ENCODE measurements at places on chromosomes 1 and 21. TPM values are rescaled to one million over a fixed set of nuclear protein-coding genes. Genes with fewer than 3 reads are reported as not detected.

GRCh38 chr1:170134521-170134920 lies 11.2 kb upstream of the NTMT2 start:
- no peak for DNase-seq

GRCh38 chr1:202434059-202434458 lies 85.6 kb downstream of the PPP1R12B start:
- no peak for DNase-seq

LRRC53 gene
- not detected for total RNA-seq

DNA sequence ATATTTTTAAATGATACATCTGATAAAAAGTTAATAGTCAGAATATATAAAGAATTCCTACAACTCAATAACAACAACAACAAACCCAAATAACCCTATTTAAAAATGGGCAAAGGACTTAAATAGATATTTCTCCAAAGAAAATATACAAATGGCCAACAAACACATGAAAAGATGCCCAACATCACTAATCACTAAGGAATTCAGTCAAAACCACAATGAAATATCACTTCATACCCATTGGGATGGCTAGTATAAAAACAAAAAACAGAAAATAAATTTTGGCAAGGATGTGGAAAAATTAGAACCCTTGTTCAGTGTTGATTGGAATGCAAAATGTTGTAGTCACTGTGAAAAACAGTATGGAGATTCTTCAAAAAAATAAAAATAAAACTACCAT lies 184.8 kb upstream of the RAB4A start:
- DNase-seq: no peak

DNA sequence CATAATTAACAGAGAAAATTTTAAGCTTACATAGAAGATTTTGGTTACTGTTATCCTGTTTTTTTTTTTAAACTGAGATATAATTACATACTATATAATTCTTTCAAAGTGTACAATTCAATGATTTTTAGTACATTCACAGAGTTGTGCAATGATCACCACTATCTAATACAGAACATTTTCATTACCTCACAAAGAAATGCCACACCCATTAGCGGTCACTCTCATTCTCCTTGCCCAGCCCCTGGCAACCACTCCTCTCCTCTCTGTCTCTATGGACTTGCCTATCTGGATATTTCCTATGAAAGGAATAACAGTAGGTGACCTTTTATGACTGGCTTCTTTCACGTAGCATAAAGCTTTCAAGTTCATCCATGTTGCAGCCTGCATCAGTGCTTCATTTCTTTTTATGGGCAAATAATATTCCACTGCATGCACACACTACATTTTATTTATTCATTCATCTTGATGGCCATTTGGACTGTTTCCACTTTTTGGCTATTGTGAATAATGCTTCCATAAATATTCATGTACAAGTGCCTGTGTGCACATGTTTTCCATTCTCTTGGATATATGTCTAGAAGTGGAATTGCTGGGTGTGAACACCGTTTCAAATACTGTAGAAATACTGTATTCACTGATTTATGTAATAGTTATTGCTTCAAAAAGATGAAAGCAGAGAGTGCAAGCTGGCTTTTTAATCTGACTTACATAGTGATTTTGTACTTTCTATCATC lies 26.5 kb downstream of the TAF5L start:
- DNase-seq: no peak

- DNase-seq: no peak
These were observed 104.0 kb downstream of the NIBAN1 start for GRCh38 chr1:184870319-184870718.

GRCh38 chr1:235923466-235924021 lies 56.8 kb upstream of the LYST start:
- no peak for DNase-seq

DNA sequence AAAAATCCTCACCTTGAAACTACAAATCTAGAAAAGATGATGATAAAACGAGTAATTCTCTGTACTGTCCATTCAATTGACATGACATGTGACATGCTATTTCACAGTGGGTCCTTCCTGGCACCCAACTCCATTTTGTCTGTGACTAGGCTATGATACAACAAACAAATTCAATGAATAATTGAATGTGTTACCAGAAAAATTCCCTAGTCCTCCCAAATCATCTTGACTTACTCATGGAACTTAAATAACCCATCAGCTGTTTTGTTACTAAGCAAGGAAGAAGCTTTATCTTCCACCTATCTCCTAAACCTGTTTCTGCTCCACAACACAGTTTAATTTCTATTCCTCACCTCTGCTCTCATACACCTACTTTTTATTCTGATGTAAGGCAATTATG lies 30.4 kb downstream of the B3GALNT2 start:
- DNase-seq: no peak

DNA sequence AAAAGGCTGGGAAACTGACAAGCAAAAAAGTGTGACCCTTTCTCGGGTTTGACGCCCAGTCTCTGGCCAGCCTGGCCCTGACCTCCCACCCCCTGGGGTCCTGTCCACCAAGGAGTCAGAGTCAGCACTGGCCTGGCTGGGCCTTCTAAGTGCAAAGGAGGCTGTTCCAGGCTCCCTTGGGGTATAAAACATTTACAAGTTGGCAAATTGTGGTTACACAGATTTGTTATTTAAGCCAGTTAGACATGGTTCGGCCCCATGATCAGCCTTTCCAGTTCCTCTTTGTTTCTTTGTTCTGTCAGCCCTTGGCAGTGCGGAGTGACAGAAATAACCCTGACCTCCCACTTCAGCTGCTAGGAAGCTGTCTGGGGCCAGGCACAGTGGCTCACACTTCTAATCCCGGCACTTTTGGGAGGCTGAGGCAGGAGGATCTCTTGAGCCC lies 161.6 kb upstream of the RAB4A start:
- no peak for DNase-seq

GRCh38 chr1:183953031-183953430 lies 84.5 kb downstream of the COLGALT2 start:
- DNase-seq: no peak

DNA sequence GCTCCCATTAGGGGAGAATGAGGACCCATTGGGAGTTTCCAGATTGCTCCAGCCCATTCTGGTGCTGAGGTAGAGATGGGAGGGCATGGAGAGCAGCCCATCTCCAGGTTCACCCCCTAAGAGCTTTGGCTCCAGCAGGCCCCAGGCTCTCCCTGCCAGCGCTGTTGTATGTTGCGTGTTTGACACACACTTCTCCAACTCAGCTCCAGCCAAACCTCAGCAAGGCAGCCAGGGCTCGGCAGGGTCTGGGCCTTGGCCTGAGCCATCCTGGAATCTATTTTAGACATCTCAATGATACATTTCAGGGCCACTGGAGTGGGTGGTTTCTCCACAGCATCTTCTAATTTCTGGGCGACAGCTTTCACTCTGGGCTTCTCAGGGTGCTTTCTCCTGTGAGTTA lies 117.0 kb downstream of the NAV1 start:
- DNase-seq: no peak

GRCh38 chr1:230277201-230278025 lies 148.7 kb downstream of the PGBD5 start:
- DNase-seq: no peak

- no peak for DNase-seq
These were observed 2.6 kb upstream of the NECTIN4 start for GRCh38 chr1:161091796-161092507.

DNA sequence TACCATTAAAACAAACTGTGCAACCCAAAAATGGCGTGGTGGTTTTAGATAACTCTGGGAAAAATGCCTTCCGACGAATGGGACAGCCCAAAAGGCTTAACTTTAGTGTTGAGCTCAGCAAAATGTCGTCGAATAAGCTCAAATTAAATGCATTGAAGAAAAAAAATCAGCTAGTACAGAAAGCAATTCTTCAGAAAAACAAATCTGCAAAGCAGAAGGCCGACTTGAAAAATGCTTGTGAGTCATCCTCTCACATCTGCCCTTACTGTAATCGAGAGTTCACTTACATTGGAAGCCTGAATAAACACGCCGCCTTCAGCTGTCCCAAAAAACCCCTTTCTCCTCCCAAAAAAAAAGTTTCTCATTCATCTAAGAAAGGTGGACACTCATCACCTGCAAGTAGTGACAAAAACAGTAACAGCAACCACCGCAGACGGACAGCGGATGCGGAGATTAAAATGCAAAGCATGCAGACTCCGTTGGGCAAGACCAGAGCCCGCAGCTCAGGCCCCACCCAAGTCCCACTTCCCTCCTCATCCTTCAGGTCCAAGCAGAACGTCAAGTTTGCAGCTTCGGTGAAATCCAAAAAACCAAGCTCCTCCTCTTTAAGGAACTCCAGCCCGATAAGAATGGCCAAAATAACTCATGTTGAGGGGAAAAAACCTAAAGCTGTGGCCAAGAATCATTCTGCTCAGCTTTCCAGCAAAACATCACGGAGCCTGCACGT lies 82.1 kb downstream of the PRDM2 start:
- no peak for DNase-seq

- no peak for DNase-seq
These were observed 30.9 kb downstream of the RGS5 start for GRCh38 chr1:163171826-163172225.

DNA sequence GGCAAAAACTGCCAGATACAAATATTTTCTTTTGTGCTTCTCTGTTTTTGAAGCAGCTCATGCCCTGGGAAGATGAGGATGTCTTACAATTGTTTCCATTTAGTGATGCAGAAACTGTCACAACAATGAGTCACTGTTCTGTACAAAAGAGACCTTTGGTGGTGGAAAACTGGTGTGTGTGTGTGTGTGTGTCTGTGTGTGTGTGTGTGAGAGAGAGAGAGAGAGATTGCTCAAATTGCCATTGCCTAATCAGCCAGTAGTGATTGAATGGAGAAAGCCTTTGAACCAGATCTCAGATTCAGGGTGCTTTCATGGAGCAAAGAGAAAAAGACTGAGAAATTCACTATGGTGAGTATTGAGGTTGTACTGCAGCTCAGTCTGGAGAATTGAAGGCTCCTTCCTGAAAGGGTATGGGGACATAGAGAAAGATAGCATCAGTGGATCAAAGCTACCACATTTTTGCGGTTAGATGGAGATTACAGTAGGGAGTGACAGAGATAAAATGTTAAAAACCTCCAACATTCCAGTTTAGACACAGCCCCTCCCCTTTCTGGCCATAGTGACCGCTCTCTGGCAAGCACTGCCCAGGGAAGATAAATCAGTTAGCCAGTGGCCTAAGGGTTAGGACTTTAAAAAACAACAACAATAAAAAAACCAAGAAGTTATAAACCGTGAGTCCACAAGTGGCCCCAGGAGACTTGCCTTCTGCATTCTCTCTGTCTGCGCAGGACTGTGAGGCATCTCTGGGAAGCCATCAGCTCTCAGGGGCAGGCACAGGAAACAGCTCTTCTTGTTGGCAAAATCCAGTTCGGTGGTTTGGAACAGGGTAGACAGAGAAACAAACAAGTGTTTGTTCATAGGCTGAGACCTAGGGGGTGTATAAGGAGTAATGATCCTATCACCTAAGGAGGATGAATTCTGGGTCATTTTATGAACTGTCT lies 406.5 kb downstream of the DUSP10 start:
- DNase-seq: peak; percentile 65

CCDC181 gene
- total RNA-seq: 4.8 TPM

DMRTA2 gene
- total RNA-seq: not detected

GRCh38 chr1:153174624-153175023 lies 23.9 kb upstream of the SPRR2G start:
- DNase-seq: no peak

EIF2D gene
- total RNA-seq: 55.4 TPM

GRCh38 chr1:67791686-67792085 lies 41.6 kb downstream of the GNG12 start:
- peak; percentile 77 for DNase-seq

- DNase-seq: peak; percentile 44
These were observed 3.5 kb upstream of the PEAR1 start for GRCh38 chr1:156889802-156890580.

DNA sequence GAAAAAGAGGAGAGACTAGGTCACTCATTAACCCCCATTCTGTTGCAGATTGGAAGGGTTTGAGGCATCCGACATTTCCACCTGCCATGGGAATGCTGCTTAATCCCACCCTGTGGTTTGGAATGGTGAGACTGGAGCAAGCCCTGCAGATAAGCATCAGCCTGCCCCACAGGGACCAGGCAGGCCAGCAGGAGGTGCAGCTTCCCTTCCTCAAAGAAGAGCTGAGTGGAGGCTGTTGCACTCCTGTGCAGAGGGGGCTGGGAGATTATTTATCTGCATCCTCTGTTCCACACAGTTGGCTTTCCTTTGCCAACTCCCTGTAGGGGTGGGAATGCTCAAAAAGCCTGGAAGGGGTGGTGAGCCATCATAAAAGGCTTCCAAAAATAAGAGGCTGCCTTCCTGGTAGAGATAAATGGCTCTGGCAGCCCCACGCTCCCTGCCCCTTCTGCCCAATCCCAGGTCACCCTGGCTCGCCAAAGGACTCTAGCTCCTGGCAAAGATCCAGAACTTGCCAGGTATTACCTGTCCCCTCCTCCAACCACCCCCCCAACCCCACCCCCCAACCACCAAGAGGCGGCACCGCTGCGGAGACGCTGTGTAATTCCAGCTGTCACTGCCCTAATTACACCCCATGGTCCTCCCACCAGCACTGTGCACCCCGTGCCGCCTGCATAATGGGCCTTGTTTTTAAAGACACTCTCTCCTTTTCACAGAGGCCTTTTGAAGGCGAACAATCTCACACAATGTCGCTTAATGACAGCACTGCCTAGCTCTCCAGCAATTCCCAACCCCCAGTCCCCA lies 83.0 kb upstream of the ZC3H12A start:
- DNase-seq: no peak

DNA sequence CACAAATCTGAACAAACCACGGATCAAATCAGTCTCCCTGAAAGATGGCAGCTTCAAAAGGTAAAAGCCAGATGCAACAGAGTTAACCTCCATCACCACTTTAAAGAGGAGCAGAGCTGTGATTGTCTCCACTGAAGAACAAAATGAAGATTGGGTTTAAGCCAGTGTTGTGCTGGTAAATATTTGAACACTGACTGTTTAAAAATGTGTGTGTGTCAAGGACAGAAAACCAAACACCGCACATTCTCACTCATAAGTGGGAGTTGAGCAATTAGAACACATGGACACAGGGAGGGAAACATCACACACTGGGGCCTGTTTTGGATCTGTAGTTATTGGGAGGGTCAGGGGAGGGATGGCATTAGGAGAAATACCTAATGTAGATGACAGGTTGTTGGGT lies 83.9 kb downstream of the ST6GALNAC5 start:
- no peak for DNase-seq

Measured in kidney epithelial cell (primary cell).